ENCODE measurements at places on chromosomes 2 and 18.

GRCh38 chr2:168594778-168595177, 138.7 kb downstream of the CERS6 start:
- no peak for DNase-seq

GRCh38 chr2:238700117-238700457, 147.8 kb upstream of the TWIST2 start:
- DNase-seq: no peak

DNA sequence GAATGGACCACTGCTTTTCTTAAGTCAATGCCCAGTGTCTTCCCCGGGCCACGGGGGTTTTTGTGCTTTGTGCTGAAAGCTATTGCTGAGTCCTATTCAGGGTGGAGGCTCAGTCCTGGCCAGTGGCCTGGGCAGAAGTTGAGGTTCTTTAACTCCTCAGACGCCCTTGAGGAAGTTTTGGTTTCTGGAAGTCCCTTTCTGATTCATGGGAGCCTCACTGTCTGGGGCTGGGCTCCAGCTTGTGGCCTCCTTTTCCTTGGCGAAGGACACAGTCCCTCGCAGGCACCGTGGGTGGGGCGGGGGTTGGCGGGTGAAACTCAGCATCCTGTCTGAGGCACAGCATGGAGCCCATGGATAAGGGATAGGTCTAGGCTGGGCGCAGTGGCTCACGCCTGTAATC, 465.2 kb upstream of the HS6ST1 start:
- DNase-seq: no peak

- DNase-seq: no peak
Observed at GRCh38 chr2:238003234-238004031, 36.6 kb downstream of the UBE2F start.

GRCh38 chr18:34397286-34397896, 172.7 kb upstream of the NOL4 start:
- DNase-seq: no peak

GRCh38 chr2:160493227-160494028, at the start of gene RBMS1:
Gene RBMS1 (minus strand): TSS chr2:160493807. CDS start chr2:160493363, 444 bp downstream.
- peak; percentile 57 for DNase-seq

DNA sequence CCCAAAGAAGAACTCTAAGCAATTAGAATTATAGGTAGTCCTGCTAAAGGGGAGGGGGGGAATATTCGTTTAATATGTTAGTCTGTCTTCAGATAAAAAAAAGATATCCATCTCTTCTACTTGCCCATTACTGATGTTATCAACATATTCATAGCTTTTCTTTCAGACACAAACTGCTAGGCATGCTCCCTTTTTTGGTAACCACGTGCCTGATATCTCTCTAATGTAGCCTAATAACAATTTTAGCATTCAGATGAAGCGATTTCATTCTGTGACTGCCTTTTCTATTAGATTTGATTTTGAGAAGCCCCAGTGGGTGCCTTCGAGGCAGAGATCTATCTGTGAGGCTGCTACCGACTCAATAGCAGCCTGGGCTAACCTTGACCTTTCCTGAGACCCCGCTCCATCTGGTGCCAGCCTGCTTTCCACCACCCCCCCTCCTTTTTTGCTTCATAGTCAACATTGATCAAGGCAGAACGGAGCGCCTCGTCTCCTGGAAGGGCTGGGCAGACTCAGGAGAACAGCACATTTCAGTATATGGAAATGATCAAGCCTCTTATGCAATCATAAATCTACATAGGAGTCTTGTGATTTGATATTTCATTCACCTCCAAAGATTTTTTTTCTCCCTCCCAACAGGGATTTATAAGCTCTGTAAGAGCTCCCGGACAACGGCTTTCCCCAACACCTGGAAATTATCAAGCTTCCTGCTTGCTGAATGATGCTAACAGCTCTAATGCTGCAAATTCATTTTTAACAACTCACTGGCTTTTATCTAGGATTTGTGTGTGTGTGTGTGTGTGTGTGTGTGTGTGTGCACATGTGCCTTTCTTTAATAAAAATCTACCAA, 14.7 kb upstream of the BCL11A start:
- no peak for DNase-seq

- no peak for DNase-seq
Observed at GRCh38 chr2:2699121-2699505, 368.0 kb upstream of the MYT1L start.

GRCh38 chr2:138919120-138919747, 139.0 kb upstream of the NXPH2 start:
- no peak for DNase-seq

Measured in CD4-positive, alpha-beta T cell treated with Interleukin-12 subunit alpha and Interleukin-12 subunit beta, for 1 hour (primary cell).